Body of pancreas (tissue), 4 donors: ENCODE measurements at places on chromosomes 6 and 20.

GRCh38 chr6:20879121-20879520 is 344.9 kb downstream of the CDKAL1 start:
- no peaks in the 10 kb centered on the region for H3K36me3 ChIP-seq
- no peak overlapping the region for H3K4me3 ChIP-seq
- DNase-seq = no peak
- peaks cover 40% of the 10 kb centered on the region for H3K4me1 ChIP-seq
- H3K27me3 ChIP-seq = no peaks in the 10 kb centered on the region

DNA sequence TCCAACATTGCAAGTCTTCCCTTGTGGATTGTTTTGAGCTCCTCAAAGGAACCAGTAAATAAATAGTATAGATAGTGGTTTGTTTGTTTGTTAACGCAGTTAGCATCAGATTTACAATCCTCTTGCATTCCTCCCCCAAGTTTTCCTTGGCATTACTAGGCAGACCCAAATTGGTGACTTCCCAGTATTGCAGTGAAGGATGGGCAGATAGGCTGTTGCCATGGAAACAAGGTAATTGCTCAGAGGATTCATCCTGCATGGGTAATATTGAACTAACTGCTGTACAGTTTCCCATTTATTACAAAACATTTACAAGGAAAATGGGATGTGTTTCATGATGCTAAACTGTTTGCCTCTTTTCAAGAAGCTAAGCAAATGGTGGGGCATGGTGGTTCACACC is 477.2 kb downstream of the EPM2A start:
- H3K4me3 ChIP-seq = no peak overlapping the region
- H3K4me1 ChIP-seq = no peaks in the 10 kb centered on the region
- no peaks in the 10 kb centered on the region for H3K27me3 ChIP-seq
- H3K36me3 ChIP-seq = no peaks in the 10 kb centered on the region

GRCh38 chr6:134257516-134257915 is 60.4 kb downstream of the SGK1 start:
- peaks cover 56% of the 10 kb centered on the region for H3K4me1 ChIP-seq
- DNase-seq = no peak
- H3K27me3 ChIP-seq = no peaks in the 10 kb centered on the region
- H3K4me3 ChIP-seq = no peak overlapping the region

- no peak for DNase-seq
- no peak overlapping the region for H3K27ac ChIP-seq
- H3K27me3 ChIP-seq = no peaks in the 10 kb centered on the region
- no peak overlapping the region for H3K4me3 ChIP-seq
- H3K4me1 ChIP-seq = no peaks in the 10 kb centered on the region
- H3K36me3 ChIP-seq = no peaks in the 10 kb centered on the region
Observed at GRCh38 chr6:166443166-166443565, 60.4 kb upstream of the MPC1 start.

DNA sequence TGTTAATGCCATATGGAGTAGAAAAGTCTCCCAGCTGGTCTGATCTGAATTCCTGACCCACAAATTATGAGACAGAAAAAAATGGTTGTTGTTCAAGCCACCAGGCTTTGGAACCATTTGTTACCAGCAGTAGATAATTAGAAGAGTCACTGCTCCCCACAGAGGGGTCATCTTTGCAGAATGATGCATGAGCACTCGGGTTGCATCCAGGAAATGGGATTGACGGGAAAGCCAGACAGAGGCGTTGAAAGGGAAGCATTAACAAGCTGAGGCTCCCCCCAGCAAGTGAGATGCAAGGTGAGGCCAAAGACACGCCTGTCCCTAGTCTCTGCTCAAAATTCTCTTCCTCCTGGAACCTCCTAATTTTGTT is 182.5 kb downstream of the SYNDIG1 start:
- H3K27me3 ChIP-seq = no peaks in the 10 kb centered on the region
- H3K27ac ChIP-seq = no peak overlapping the region
- no peak for DNase-seq
- no peak overlapping the region for H3K4me3 ChIP-seq

GRCh38 chr6:38012573-38012972 is 193.0 kb downstream of the ZFAND3 start:
- no peaks in the 10 kb centered on the region for H3K27me3 ChIP-seq
- H3K36me3 ChIP-seq = no peaks in the 10 kb centered on the region
- no peak overlapping the region for H3K27ac ChIP-seq
- DNase-seq = no peak
- H3K4me1 ChIP-seq = no peaks in the 10 kb centered on the region

DNA sequence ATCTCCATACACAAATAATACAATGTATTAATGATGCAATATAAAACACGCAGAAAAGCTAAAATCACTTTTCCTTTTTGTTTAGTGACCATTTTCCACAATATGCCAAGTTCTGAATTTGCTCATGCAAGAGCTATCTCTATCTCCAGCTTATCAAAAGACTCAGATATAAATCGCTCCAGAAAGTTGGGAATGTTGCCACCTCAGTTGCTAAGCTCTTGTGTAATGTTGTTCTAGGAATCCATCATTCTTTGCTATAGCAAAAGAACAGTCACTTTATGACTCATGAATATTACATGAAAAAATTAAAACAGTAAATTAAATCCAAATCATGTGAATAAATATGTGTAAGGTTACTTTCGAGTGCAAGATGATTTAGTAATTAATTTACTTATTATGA is 8.7 kb downstream of the PLAGL1 start:
- no peak for DNase-seq
- H3K27me3 ChIP-seq = no peaks in the 10 kb centered on the region
- no peaks in the 10 kb centered on the region for H3K4me1 ChIP-seq
- H3K4me3 ChIP-seq = no peak overlapping the region
- H3K36me3 ChIP-seq = no peaks in the 10 kb centered on the region

DNA sequence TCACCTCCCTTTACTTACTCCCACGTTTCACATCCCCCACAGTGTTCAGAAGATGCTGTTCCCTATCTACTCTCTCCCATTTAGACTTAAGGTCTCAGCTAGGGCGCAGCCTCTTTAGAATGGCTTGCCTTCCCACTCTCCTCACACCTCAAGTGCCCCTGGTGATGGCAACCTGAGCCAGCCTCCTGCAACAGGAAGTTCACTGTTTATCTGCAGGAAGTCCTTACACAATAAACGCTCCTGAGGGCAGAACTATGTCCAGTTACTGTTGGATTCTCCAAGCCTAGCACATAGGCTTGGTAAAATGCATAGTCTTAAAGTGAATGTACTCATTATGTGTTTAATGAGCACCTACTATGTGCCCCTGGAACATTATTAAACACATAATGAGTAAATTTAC is 21.9 kb upstream of the RAB22A start:
- no peak overlapping the region for H3K4me3 ChIP-seq
- peaks cover 20% of the 10 kb centered on the region for H3K4me1 ChIP-seq
- no peak for DNase-seq
- no peaks in the 10 kb centered on the region for H3K27me3 ChIP-seq

GRCh38 chr6:70412252-70413113 is 825 bp upstream of the FAM135A start:
- H3K27ac ChIP-seq = peak overlapping the region; percentile 80
- peak overlapping the region; percentile 41 for H3K4me3 ChIP-seq
- no peaks in the 10 kb centered on the region for H3K27me3 ChIP-seq
- no peak for DNase-seq
- H3K36me3 ChIP-seq = no peaks in the 10 kb centered on the region

DNA sequence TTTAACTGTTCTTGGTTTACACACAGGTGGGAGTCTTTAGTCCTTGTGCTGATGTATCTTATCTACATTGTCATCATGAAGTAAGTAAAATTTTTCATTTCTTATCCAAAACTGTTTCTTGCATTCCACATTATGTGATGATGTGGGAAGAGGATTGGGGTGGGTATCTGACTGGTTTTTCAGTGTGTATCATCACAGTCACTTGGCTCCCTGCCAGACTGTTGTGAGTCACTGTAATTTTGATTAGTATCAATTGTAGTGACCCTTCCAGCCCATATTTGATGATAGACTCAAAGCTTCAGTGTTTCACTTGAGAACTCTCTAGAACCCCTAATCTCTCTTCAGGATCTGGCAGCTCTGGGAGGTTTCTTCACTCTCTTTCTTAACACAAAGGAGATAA is 84.5 kb upstream of the RIN2 start:
- no peaks in the 10 kb centered on the region for H3K36me3 ChIP-seq
- no peak for DNase-seq
- no peak overlapping the region for H3K27ac ChIP-seq
- H3K4me1 ChIP-seq = no peaks in the 10 kb centered on the region
- H3K27me3 ChIP-seq = no peaks in the 10 kb centered on the region

- no peaks in the 10 kb centered on the region for H3K27me3 ChIP-seq
- no peaks in the 10 kb centered on the region for H3K36me3 ChIP-seq
- no peak overlapping the region for H3K4me3 ChIP-seq
- no peaks in the 10 kb centered on the region for H3K4me1 ChIP-seq
- no peak for DNase-seq
Observed at GRCh38 chr6:156917213-156917612, 140.0 kb downstream of the ARID1B start.

DNA sequence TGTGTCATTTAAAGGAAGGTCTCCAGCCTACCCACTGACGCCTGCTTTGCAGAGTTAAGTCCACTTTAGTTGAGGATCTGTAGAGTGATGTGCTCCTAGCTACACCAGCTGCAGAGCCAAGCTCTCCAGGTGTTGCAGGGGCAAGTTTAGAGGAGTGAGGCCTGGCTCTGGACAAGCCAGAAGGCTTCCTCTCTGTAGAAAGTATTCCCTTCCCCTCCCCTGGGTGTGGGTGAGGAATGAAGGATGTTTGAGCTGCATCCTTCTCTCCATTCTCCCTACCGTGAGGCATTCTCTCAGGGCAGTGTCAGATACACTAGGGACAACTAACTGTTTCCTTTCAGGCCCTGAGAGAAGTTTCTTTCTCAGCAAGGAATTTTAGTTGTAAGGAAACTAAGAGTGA is 66.5 kb downstream of the ELOVL5 start:
- no peaks in the 10 kb centered on the region for H3K4me1 ChIP-seq
- no peak for DNase-seq
- H3K27me3 ChIP-seq = no peaks in the 10 kb centered on the region
- no peaks in the 10 kb centered on the region for H3K36me3 ChIP-seq
- no peak overlapping the region for H3K4me3 ChIP-seq
- H3K27ac ChIP-seq = no peak overlapping the region

DNA sequence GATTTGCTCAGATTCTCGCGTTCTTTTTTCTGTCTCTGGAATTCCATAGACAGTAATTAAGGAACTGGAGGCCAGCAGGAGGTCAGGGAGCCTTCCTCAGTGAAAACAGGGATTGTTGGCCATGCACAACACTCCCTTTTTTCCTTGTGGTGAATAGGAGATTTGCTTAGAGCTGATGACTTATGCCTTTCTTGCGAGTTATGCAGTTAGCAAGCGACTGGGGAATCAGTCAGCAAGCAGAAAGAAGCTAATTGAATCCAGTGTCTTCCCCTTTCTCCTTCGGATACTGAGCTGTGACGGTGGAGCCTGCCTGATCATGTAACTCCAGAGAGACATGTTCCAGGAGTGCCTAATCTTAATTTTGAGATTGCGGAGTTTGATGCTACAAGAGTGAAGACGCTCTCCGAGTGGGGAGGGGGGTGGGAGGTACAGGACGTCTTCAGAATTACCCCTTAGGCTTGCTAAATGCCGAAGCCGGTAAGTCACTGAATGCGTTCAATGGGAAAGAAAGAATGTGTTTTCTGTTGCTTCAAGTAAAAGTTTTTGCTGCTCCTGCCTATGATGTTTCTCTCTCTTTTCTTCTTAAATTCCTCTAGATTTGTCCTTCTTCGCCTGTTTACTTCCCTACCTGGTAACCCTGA is 165.9 kb downstream of the SASH1 start:
- no peaks in the 10 kb centered on the region for H3K27me3 ChIP-seq
- peak overlapping the region; percentile 18 for H3K27ac ChIP-seq
- no peak for DNase-seq
- no peak overlapping the region for H3K4me3 ChIP-seq
- no peaks in the 10 kb centered on the region for H3K36me3 ChIP-seq
- H3K4me1 ChIP-seq = peaks cover 5% of the 10 kb centered on the region

DNA sequence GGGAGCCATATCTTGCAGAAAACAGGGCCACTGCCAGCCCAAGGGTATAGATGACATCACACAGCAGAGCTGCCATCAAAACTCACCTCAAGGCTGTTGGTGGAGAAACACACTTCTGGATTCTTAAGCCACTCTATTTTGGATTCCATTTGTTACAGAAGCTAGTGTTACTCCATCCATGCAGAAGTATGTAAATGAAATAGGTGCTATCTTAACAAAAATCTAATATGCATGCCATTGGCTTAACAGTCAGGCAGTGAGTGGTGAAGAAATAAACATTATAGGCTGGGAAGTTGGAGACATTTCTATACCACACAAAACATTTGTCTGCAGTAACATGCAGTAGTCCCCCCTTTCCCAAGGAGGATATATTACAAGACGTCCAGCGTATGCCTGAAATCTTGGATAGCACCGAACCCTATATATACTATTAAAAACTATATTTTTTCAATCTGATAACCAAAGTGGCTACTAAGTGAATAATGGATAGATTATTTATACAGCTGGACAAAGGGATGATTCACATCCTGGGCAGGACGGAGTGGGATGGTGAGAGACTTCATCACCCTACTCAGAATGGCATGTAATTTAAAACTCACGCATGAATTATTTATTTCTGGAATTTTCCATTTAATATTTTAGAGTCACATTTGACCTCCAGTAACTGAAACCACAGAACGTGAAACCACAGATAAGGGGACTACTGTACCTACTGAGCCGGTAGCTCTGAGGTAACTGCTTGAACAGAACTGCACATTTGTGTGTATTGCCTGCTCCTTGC is 160.0 kb upstream of the PLN start:
- no peaks in the 10 kb centered on the region for H3K4me1 ChIP-seq
- no peak overlapping the region for H3K27ac ChIP-seq

DNA sequence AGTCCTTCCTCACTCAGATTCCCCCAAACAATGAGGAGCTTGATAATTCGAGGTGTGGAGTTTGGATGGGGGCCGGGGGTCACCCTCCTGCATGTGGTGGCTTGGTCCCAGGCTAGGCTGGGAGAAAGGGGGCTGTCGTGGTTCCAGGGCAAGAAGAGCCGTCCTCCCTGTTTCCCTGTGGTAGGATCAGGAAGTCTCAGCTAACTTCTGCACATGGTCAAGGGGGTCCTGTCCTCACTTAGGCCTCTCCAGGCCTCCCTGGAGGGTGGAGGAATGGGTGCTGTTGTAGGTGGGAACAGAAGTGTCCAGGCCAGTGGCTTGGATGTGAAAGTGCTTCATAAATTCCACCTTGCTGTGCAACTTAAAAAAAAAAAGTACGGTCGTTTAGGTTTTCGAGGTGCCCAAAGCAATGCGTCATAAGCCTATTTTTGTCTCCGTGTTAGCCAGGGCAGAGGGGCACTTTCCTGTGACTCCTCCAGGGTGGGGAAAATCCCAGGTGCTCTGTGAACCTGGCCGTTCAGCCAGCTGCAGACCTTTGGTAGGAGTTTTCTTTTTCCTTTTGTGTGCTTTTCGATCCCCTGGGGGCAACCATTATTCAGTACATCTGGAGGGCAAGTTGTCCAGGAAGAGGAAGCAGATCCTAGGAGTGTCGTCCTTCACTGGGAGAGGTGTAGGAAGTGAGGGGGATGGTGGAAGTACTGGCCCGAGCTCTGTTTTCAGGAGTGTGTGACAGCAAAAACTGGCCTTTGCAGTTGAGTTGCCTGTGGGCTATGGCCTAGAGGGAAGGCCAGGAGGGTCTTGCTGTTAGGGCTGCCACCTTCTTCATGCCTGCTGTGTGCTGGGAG is 9.6 kb downstream of the IGF2R start:
- H3K27ac ChIP-seq = peak overlapping the region; percentile 77
- DNase-seq = peak; percentile 73
- peaks cover 77% of the 10 kb centered on the region for H3K4me1 ChIP-seq
- H3K36me3 ChIP-seq = no peaks in the 10 kb centered on the region
- H3K4me3 ChIP-seq = no peak overlapping the region
- H3K27me3 ChIP-seq = no peaks in the 10 kb centered on the region

GRCh38 chr20:46974669-46975434 is 80.2 kb downstream of the EYA2 start:
- H3K27me3 ChIP-seq = no peaks in the 10 kb centered on the region
- H3K27ac ChIP-seq = no peak overlapping the region
- peaks cover 9% of the 10 kb centered on the region for H3K4me1 ChIP-seq
- DNase-seq = no peak
- no peaks in the 10 kb centered on the region for H3K36me3 ChIP-seq
